ENCODE measurements at places on chromosomes 5 and 9. TPM values are rescaled to one million over a fixed set of nuclear protein-coding genes. Genes with fewer than 3 reads are reported as not detected.
A peak's percentile ranks its signal among the peaks of the same experiment; 100 is the strongest.

MLANA gene
- not detected for polyA plus RNA-seq

INSL4 gene
- not detected for polyA plus RNA-seq

LCN1 gene
- 0.37 TPM for polyA plus RNA-seq

DNA sequence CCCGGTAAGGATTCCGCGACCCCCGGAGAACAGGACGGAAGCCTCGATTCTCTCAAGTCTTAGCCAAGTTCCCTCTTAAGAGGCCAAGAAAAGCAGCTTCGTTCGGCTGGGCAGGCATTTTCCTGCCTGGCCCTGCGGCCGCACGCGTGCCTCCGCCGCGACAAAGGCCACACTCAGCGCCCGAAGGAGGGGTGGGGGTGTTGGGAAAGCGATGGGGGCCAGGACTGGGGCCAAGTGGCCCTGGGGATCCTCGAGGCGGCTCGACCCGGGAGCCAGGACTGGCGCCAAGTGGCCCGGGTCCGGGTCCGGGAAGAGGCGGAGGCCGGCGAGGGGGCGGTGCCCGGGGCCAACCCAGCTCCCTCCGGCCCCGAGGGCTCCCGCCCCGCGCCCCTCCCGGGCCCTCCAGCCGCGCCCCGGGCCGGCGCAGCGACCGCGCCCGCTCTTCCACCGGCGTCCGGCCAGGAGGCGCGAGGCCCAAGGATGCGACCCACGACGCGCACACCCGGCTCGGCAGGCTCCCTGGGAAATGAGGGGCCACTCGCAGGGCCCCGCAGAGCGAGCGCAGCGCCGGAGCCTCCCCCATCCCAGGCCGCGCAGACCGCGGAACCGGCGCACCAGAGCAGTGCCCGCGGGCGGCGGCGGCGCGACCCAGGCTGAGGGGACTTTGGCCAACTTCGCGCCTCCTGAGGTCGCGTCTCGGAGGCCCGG lies 756 bp downstream of the VAV2 start:
- H3K27me3 ChIP-seq, result no peaks in the 10 kb centered on the region
- H3K36me3 ChIP-seq, result no peaks in the 10 kb centered on the region
- peak overlapping the region; percentile 91 for H3K4me3 ChIP-seq
- no peak overlapping the region for H3K27ac ChIP-seq

- H3K4me3 ChIP-seq, result no peak overlapping the region
- H3K4me1 ChIP-seq, result peaks cover 3% of the 10 kb centered on the region
- DNase-seq, result no peak
- no peaks in the 10 kb centered on the region for H3K36me3 ChIP-seq
Measured at GRCh38 chr5:73300337-73301207, 127.6 kb downstream of the TMEM174 start.

- no peaks in the 10 kb centered on the region for H3K36me3 ChIP-seq
- H3K4me3 ChIP-seq, result no peak overlapping the region
- H3K27me3 ChIP-seq, result no peaks in the 10 kb centered on the region
- DNase-seq, result no peak
- H3K4me1 ChIP-seq, result no peaks in the 10 kb centered on the region
Measured at GRCh38 chr9:88571419-88571818, 36.4 kb downstream of the NXNL2 start.

GRCh38 chr5:159097784-159098602 lies 1.7 kb downstream of the EBF1 start:
- no peak overlapping the region for H3K27ac ChIP-seq
- peak; percentile 71 for DNase-seq
- peaks cover 95% of the 10 kb centered on the region for H3K27me3 ChIP-seq
- H3K36me3 ChIP-seq, result no peaks in the 10 kb centered on the region

- H3K27ac ChIP-seq, result no peak overlapping the region
- H3K36me3 ChIP-seq, result no peaks in the 10 kb centered on the region
- H3K27me3 ChIP-seq, result no peaks in the 10 kb centered on the region
- H3K4me1 ChIP-seq, result no peaks in the 10 kb centered on the region
- no peak for DNase-seq
Measured at GRCh38 chr5:43592363-43592762, 10.6 kb upstream of the NNT start.

DNA sequence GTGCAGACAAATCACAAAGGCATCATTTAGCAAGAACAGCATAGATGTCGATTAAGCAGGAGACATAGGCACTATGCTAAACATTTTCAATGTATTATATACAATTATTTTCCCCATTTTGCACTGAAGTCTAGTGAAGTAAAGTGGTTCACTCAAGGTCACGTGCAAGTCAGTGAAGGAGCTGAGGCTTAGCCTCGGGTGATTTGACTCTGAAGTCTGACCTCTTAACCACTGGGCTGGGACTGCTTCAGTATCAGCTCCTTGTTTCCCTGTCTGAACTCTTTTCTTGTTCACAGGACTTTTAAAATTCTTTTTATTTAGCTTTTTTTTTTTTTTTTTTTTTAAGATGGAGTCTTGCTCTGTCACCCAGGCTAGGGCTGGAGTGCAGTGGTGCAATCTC lies 262.7 kb downstream of the DRD1 start:
- H3K27ac ChIP-seq, result no peak overlapping the region
- no peaks in the 10 kb centered on the region for H3K36me3 ChIP-seq
- DNase-seq, result no peak
- H3K27me3 ChIP-seq, result no peaks in the 10 kb centered on the region
- no peaks in the 10 kb centered on the region for H3K4me1 ChIP-seq
- H3K4me3 ChIP-seq, result no peak overlapping the region

GRCh38 chr5:107496466-107496865 lies 174.3 kb downstream of the EFNA5 start:
- no peaks in the 10 kb centered on the region for H3K27me3 ChIP-seq
- no peaks in the 10 kb centered on the region for H3K36me3 ChIP-seq
- H3K4me3 ChIP-seq, result no peak overlapping the region

DNA sequence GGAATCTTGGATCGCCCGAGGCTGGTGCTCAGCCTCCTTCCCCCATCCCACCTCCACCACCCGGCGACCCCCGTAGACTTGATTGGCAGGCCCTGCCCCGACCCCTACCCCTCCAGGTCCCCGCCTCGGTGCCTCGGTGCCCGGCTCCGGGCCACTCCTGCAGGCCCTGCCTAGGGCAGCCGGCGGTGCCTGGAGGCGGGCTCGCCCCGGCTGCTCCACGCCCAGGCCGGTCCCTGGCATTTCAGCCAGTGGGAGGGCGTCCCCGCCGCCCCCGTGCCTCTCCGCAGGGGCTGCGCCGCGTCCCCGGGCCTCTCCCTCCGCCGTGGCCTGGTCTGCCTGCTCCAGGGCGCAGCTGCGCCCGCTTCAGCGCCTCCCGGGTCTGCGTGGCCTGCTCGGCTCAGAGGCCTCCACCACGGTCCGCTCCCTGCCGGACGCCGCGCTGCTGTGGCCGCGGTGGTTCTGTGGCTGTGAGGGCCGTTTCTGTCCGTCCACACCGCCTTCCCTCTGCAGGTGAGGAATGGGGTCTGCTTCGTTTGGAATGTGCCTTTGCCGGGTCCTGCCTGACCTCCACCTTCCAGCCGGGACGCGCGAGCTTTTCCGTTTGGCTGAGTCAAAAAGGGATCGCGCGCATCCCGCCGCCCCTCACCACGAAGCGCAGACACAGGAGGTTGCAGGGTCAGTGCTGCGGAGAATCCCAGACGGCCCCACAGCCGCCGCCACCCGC lies 48.3 kb upstream of the IRX4 start:
- H3K4me1 ChIP-seq, result peaks cover 4% of the 10 kb centered on the region
- DNase-seq, result peak; percentile 52
- peak overlapping the region; percentile 29 for H3K27ac ChIP-seq
- H3K27me3 ChIP-seq, result peaks cover 19% of the 10 kb centered on the region

DNA sequence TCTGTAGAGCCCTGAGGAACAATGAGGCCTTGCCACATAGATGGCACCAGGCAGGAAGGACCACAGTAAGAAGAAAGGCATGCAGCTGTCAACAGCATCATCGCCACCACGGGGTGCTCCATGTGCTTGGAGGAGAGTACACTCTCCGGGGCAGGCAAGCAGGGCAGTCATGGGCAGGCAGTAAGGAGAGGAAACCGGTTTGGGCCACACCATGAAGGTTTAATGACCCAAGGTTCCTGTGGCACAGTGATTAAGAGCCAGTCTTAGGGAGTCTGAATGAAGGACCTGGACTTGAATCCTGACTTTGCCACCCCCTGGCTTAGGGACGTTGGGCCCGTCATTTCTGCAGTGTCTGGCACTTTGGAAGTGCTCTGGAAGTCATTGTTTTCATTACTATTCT lies 80.6 kb upstream of the ZBTB43 start:
- H3K27ac ChIP-seq, result no peak overlapping the region
- DNase-seq, result peak; percentile 19
- peaks cover 43% of the 10 kb centered on the region for H3K27me3 ChIP-seq
- no peaks in the 10 kb centered on the region for H3K36me3 ChIP-seq

DNA sequence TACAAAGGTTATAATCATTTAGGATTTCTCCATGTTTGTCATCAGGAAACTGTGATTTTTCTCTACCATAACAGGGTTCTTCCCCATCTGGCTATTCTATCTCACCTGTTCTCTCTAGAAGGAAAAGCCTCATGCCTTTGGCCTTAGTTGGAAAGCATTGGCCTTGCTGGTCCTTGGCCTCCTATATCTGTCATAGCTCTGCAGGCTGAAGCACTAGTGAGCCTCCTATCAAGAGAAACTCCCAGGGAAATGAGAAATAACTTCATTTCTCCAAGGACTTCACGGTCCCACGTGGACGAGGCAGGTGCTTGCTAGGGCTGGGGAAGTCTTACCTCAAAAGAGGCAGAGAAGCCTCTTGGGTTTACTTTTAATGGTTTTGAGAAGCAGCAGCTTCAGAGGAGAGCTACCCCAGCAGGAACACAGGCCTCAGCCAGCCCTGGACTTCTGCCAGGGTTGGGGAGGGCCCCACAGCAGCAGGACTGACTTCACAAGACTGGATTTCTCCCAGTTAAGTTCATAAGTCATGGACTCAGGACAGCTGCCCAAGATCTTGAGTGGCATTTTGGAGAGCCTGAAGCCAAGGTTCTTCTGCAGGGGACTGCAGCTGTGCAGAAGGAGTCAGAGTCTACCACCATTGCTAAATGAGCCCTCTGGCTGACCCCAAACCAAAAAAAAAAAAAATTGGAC lies 15.8 kb upstream of the PSAT1 start:
- peak overlapping the region; percentile 80 for H3K27ac ChIP-seq
- no peak overlapping the region for H3K4me3 ChIP-seq
- no peaks in the 10 kb centered on the region for H3K36me3 ChIP-seq
- peak; percentile 97 for DNase-seq

- DNase-seq, result peak; percentile 39
- H3K36me3 ChIP-seq, result no peaks in the 10 kb centered on the region
- H3K27me3 ChIP-seq, result no peaks in the 10 kb centered on the region
- H3K27ac ChIP-seq, result no peak overlapping the region
Measured at GRCh38 chr9:125405938-125406809, 144.5 kb downstream of the GAPVD1 start.
